Right forelimb (tissue), 1 donor: ENCODE measurements at places on chromosomes 3 and 15.

- no peak for DNase-seq
These were observed 4.2 kb upstream of the PRR23B start for GRCh38 chr3:139024968-139025367.

- DNase-seq, result no peak
These were observed 122.0 kb upstream of the RARB start for GRCh38 chr3:25306066-25306465.

GRCh38 chr3:160016972-160017371 lies 28.3 kb downstream of the IL12A start:
- DNase-seq, result no peak

DNA sequence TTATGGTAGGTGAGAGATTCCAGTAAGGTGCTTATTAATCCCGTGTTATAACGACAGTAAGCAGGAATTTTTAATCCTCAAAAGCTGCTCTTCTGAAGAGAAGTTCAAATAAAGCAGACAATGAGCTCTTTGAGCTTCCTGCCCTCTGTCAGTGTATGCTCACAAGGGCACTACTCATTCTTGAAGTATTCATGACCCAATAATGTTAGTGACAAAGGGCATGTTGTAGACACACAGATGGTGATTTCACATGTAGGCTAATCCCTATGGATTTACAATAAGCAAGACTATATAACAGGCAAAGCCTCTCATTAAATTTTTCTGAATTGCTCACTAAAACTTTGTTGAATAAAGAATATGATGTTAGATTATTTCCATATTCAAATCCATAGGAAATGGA lies 578.6 kb downstream of the RSL24D1 start:
- no peak for DNase-seq

DNA sequence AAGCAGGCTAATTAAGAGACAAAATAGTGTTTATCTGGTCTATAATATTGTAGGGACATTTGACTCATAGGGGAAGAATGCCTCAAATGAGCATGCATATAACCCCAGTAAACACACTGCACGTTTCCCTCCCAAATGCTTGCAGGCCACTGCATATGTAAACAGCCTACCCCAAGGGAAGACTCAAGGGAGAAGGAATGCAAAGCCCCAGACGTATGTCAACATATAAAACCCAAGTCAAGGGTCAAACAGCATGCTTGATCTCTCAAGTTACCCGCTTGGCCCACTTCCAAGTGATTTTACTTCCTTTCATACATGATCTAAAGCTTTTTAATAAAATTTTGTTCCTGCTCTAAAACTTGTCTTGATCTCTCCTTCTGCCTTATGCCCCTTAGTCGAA lies 1090.0 kb downstream of the OTOL1 start:
- DNase-seq, result no peak

DNA sequence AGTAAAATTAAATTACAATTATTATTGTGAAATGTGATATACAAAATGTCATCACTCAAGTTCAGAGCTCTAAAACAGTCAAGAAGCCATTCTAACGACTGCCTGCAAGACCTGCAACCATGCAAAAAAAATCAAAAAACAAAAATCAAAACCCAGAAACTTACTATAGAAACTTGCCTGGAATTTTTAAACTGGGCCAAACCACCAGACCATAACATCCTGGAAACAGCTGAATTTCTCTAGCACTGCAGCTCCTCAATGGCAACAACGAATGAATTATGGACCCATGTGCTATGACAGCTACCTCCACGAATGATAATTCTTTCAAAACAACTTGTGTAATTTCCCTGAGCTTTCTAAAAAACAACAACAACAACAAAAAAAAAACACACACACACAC lies 130.0 kb upstream of the KCNMB2 start:
- no peak for DNase-seq

DNA sequence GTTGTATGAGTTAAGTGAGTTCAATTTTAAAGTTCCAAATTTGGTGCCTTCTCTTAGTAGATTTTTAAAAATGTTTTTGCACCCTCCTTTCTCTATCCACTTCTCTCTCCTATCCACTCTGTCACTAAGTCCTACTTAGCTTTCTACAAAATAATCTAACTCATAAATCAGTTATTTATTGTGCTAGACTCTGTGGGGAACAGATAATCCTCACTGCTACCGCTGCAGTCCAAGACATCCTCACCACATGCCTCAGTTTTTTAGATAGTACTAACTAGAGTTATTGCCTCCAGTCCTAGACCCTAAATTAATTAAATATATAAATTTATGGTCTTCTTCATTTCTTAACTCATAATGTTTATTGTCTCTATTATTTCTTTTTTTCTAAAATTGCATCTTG lies 576.3 kb downstream of the GRM7 start:
- DNase-seq, result no peak

DNA sequence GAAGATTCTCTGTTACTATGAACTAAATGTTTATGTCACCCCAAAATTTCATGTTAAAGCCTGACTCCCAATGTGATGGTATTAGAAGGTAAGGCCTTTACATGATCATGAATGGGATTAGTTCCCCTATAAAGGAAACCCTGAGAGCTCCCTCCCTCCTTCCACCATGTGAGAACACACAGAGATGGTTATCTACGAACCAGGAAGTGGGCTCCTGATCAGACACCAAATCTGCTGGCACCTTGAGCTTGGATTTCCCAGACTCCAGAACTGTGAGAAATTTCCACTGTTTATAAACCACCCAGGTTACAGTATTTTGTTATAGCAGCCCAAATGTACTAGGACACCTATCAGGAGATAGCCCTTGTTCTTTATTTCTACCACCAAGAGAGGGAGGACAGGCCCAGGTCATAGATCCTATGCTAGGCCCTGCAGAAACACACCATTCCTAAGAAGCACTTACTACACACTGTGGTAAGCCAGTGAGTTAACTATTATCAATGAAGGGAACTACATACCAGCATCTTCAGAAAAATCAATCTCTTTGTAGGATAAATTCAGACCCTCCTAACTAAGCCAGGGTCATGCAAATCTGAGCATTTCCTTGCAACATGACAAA lies 59.0 kb downstream of the PRKAR2A start:
- DNase-seq, result no peak

GRCh38 chr3:21750831-21751391 lies at the start of gene ZNF385D:
TSS of gene ZNF385D (minus strand) at chr3:21751210. CDS start at chr3:21750916, 294 bp downstream.
- peak; percentile 87 for DNase-seq

DNA sequence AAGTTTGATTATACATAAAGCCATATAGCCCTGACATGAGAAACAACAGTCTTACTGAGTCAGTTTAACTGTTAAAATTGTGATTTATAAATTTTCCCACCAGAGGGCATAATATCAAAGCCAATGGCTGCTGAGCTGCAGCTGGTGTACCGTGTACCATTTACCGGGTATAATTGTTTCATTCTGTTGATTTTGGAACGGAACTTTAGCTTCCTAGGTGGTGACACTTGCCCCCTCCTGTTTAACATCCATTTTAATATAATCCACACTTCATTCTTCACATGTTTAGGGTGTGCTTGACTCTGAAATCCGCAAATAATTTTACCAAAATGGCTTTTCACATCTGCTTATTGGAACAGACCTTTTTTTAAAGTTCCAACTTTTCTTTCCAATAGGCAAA lies 72.8 kb downstream of the SLC9A9 start:
- no peak for DNase-seq

DNA sequence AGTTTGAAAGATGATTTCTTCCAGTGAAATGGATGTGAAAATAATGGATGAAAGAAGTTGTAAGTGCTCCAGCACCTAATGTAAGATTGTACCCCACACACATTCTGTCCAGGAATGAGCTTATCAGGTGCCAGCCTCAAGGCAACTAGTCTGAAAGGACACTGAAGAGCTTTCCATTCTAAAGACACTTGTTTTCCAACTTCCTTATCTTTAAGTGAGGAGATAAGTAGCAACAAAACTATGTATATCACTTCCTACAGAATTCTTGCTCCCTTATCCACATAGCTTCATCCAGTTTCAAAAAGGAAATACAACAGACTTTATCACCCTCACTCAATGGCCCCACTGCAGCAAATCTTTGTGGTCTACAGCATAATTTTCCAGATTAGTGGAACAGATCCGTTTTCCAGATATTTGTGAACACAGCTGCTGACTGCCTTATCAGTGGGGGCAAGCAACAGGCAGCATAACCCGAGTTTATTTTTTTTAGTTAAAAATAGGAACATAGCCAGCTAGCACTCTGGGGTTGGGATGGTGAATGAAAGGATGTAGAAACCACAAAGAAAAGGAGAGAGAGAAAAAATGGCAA lies 60.6 kb downstream of the CD200R1L start:
- no peak for DNase-seq

- DNase-seq, result peak; percentile 40
These were observed 50.9 kb downstream of the TLE3 start for GRCh38 chr15:70046679-70047369.

- DNase-seq, result no peak
These were observed 892.0 kb downstream of the NAALADL2 start for GRCh38 chr3:175751089-175751488.

DNA sequence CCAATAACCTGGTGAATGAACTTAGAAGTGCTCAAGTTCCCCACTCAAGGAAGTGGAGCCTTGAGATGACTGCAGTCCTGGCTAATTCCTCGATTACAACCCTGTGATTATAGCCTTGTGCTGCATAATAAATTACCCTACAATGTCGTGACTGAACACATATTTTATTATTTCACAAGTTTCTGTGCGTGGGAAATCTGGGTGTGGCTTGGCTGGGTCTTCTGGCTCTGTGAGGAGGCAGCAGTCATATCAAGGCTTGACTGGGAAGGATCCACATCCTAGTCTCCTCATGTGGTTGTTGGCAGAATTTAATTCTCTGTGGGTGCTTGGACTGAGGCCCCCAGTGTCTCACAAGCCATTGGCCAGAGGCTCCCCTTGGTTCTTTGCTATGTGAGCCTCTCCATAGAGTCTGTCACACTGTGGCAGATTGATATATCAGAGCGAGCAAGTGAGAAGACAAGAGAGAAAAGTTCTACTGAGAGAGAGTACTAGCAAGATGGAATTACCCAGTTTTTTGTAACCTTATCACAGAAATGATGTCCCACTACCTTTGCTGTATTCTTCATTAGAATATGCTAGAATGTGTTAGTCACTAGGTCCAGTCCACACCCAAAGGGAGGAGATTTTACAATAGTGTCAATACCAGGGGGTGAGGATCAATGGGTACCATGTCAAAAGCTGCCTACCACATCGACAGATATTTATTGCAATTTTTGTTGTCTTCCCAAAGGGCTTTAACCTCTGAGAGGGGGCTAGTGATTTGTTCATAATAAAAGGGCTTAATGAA lies 102.8 kb upstream of the TBC1D5 start:
- DNase-seq, result no peak

- DNase-seq, result no peak
These were observed 42.4 kb upstream of the STRIT1 start for GRCh38 chr3:155335724-155336354.

DNA sequence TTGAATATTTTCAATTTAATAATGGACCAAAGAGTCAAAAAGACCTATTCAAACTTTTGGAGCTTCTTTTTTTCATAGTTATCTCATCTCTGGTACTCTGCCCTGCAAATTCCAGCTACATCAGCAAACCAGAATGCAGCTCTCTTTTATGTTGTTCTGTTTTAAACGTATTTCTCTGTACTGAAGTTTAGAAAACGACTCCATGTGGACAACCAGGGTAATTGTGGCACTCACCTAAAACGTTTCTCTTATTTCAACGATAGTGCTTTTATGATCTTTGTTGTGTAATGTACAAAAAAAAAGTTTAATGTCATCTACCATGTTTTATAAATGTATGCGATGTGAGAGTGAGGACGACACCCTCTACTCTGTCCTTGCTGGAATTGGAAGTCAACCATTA lies 1472.3 kb upstream of the GBE1 start:
- DNase-seq, result no peak

DNA sequence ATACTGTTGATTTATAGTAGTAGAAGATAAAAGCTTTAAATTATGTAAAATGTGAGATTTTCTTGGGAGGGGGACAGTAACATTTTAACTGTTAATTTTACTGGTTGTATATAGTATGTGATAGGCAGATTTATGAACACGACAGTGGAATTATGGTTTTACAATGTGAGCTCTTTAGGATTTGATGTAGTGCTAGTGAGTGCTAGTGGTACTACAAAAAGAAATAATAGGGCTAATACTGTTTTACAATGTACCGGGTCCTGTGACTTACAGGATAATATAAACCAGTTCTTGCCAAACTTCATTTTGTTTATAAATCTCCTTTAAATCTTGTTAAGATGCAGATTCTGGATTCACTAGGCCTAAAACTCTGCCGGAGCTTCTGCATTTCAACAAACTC lies 165.7 kb downstream of the TCF12 start:
- no peak for DNase-seq

DNA sequence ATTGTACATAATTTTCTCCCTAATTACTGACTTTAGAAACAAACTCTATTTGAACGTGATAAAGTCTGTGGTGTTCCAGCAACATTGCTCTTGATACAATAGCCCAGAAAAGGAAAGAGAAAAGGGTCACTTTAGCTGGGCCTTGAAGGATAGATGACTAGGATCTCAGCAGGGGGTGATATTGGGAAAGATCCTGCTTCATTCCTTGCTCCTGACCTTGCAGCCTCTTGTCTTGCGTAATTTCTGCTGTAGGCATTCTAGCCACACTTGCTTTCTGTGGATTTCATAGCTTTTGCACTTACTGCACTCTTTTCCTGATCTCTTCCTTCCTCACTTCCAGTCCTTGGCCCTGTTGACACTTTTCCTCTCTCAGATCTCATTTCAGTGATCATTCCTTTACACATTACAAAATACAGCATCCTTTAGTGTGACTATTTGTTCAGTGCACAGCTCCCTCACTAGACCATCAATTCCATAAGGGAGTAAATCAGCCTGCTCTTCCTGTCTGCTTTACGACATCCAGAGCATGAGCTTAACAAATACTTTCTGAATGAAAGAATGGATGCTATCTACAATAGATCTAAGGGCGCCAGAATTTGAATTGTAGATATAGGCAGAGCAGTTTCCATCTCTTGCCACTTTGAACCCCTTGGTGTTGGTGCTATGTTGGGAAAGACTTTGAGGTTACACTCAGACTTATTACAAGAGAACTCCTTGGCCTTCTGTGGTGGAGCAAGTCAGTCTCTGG lies 559.6 kb upstream of the MDFIC2 start:
- DNase-seq, result no peak

- no peak for DNase-seq
These were observed 251.4 kb upstream of the TGFBR2 start for GRCh38 chr3:30354972-30355371.

DNA sequence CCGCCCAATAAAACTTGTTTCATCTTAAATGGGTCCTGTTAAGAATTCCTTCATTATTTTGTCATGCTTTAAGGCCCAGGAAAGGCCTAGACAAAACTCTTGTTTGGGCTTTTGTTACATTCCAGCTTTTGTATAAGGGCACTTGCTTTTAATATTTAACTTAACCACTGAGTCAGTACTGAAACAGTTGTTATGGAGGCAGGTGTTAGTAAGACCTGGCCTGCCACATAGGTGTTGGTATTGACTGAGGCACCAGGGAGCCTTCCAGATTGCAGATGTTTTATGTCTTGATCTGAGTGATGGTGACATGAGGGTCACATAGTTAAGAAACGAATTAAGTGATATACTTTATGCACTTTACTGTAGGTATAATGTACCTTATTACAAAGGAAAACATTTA lies 274.9 kb upstream of the TGFBR2 start:
- DNase-seq, result no peak
